ENCODE measurements at places on chromosomes 2 and 18.

DNA sequence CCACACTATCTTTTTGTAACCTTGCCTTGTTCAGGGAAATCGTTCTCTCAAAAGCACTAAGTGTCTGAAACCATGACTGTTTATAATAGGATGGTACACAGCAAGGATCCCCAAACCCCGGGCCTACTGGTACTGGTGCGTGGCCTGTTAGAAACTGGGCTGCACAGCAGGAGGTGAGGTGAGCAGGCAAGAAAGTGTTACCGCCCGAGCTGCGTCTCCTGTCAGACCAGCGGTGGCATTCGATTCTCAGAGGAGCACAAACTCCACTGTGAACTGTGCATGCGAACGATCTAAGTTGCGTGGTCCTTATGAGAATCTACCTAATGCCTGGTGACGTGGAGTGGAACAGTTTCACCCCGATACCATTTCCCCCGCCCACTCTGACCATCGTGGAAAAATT is 81.8 kb upstream of the KCNJ3 start:
- DNase-seq, result no peak

GRCh38 chr2:229118927-229119326 is 152.2 kb downstream of the PID1 start:
- no peak for DNase-seq

DNA sequence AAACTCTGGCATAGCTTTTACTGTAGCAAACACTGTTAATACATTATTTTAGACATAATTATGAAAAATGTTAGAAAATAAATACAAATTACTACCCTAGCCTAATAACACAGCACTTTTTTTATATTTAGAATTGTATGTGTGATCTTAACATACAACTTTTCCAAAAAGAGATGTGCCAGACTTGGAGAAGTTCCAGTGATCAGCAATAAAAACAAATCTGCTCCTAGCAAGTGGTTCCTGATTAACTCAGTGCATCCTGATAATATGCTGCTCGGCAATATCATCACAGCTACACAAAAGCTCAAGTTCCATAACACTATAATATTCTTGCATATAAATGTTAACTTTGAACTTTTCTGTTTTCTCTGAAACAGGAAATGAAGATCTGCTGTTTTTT is 22.4 kb upstream of the PTPRM start:
- no peak for DNase-seq

GRCh38 chr2:143608063-143608423 is 478.8 kb downstream of the ARHGAP15 start:
- DNase-seq, result no peak

- no peak for DNase-seq
These were observed 310.6 kb downstream of the C1D start for GRCh38 chr2:67752199-67752598.

DNA sequence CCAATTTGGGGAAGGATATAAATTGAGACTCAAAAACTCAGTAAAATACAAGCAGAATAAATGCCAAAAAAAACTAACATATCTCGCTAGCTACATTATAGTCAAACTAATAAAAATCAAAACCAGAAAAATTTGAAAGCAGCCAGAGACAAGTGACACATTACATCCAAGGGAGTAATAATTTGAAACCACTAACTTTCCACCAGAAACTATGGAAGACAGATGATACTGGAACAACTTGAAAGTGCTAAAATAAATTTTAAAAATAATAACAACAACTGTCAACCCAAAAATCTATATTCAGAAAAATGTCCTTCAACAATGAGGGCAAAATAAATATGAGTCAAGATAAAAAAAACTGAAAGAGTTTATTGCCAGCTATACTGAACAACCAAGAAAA is 110.7 kb downstream of the EVA1A start:
- DNase-seq, result no peak

- peak; percentile 56 for DNase-seq
These were observed 5.5 kb upstream of the SFT2D3 start for GRCh38 chr2:127695491-127696472.

DNA sequence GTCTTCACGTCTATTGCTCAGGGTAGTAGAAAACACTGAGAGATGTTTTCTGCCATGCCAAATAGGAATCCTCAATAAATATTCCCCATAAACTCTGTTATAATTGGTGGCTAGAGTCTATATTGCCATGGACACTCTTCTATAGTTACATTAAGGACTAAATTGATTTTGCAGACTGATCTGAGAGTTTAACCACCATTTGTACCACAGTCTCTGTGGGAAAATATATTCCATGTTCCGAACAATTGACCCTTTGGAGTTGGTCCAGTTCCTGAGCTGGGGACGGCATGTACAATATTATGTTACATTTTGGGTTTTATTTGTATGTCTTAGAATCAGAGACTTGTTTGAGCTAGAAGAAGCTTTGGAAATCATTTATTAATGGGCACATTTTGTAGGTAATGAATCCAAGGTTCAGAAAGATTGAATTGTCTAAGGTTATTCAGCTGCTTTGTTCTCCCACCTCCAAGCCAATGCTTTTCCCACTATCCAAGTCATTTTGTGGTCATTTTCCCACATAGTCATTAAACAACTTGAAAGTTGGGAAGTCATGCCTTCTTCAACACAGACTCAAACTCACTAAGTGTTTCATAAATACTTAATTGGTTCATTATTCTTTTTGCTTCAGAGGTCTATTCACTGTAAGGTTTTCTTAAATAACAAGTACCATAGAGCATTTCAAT is 5.1 kb upstream of the PPP1CB start:
- peak; percentile 46 for DNase-seq

- DNase-seq, result no peak
These were observed 9.0 kb downstream of the CAPN10 start for GRCh38 chr2:240595381-240596079.

GRCh38 chr18:79922971-79923411 is 28.5 kb downstream of the SLC66A2 start:
- DNase-seq, result no peak

DNA sequence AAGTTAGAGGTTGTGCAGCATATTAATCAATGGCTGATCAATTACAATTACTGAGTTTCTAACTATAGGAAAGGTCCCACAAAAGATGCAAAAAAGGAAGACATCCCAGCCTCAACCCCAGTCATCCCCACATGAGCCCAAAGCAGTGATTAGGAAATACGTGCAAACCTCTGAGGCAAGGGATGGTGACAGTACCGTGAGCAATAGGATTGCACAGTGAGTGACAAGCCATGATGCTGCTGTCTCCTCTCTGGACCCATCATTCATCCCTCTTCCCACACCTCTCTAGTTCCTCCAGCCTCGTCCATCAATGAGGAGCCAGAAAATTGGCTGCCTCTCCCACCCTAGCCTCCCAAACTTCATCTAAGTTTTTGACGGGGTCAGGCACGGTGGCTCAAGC is 4.0 kb upstream of the SLC11A1 start:
- DNase-seq, result no peak

- no peak for DNase-seq
These were observed 115.2 kb upstream of the EML6 start for GRCh38 chr2:54608224-54608623.

- no peak for DNase-seq
These were observed 3.6 kb downstream of the STARD7 start for GRCh38 chr2:96204836-96205624.

DNA sequence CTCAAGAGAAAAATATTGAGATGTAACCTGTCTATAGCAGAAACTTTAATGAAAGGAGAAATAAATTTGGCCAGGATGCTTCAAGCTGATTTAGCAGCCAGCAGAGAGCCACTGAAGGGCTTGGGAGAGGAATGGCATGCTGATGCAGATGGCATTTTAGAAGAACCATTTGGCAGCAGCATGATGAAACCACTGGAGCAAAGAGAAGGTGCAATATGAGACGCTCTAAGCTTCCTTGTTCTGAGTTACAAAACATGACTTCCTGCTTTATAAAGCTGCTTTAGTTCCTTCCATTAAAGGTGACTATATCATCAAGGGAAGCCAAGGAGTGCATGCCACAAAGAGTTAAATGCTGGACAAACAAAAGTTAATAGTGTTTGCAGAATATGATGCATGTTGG is 189.7 kb downstream of the PID1 start:
- no peak for DNase-seq

DNA sequence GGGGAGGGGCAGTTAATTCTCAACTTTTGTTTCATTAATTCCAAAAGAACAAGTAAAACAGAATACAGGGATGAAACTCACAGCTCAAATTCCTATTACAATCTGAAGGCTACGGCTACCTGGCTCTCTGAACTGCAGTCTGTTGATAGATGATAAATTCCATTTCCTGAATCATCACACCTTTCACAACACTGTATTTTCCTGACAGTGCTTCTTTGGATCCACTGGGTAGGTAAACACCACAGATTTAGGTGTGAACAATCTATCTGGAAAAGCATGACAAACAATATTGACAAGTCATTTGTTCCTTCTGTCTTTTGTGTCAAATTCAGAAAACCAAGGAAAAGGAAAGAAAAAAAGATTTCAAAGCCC is 843.2 kb downstream of the LRRTM4 start:
- DNase-seq, result no peak

GRCh38 chr2:232304236-232304635 is 74.3 kb upstream of the ALPP start:
- DNase-seq, result no peak

DNA sequence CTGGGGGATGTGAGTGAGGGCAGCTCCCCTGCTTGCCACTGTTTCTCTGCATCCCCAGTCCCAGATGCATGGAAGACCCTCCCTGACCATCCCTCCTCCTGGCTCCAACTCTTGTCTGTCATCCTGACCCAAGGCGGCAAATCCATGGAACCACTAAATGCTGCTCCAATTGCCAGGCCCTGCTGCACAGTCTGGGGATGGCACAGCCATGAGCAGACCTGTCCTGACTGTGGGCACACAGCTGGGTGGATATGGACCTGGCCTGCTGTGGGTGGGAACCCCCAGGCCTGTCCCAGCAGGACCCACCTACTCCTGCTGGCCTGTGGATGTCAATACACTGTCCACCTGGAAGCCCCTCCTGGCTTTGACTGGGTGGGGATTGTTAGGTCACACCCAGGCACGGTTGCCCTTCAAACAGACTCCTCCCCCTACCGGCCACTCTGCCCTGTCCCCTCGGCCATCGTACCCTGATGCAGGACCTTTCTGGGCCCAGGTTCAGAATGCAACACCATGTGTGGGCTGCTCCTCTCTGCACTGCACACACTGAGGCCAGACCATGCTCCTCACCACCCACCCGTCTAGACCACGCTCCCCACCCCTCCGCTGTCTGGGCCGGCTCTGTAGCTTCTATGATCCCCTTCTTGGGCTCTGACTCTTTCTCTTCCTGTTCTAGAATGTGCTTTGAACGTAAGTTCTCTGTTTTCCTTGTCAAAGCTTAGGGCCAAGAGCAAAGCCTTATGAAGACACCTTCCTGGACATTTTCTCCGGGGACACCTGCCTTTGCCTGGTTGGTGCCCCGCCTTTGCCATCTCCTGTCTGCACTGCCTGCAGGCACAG is 57.9 kb downstream of the INPP5D start:
- no peak for DNase-seq

DNA sequence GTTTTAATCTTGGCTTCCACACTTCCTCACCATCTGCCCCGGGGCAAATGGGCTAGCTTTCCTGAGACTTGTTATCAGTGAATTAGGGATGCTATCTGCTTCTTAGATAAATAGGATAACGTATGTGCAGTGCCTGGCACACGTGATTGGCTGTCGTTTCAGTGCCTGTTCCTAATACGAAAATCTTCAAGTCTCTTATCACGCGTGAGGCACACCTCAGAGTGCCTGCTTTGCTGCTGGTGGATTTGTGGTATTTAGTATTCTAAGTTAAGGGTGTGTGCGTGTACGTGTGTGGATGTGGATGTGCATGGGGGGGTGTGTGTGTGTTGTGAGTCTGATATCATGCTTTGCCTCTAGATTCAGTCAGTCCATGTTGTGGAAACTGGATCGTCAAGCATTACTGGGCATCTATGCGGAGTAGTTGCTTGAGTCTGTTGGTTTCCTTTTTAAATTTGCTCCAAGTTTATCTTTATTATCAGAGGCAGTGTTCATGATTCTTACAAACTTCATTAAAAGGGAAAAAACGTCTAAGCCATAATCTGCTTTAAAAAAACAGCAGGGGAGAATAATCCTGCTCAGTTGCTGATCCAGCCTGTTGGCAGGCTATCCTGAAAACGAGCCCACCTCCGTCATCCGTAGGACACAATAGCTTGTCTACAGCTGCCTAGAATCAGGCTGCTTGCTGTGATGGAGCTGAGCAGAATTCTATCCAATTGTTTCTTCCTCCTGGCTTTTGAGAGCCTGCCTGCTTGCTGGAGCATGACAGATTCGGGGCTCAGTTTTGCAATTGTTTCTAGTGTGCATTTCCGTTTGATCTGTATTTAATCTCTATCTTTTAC is 6.6 kb downstream of the SH3RF3 start:
- DNase-seq, result peak; percentile 68

- no peak for DNase-seq
These were observed 238.7 kb upstream of the SOX11 start for GRCh38 chr2:5453220-5454050.

DNA sequence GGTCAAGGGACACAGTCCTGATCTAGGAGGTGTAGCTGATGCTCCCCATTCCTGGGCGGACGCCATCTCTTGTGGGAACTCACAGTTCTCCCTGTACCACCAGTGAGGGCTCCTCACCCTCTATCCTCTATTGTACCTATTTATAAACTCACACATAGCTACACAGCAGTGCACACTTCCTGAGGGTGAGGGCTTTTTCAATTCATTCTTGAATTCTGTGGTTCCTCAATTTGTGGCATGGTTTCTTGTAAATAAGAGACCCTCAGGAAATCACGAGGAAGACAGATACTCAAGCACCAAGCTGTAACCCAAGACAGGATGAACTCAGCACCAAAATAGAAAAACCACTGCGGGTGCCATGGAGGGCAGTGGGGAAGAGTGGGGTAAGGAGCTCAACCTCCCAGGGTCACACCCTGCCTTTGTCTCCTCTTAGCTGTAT is 245.9 kb upstream of the PXDN start:
- no peak for DNase-seq

DNA sequence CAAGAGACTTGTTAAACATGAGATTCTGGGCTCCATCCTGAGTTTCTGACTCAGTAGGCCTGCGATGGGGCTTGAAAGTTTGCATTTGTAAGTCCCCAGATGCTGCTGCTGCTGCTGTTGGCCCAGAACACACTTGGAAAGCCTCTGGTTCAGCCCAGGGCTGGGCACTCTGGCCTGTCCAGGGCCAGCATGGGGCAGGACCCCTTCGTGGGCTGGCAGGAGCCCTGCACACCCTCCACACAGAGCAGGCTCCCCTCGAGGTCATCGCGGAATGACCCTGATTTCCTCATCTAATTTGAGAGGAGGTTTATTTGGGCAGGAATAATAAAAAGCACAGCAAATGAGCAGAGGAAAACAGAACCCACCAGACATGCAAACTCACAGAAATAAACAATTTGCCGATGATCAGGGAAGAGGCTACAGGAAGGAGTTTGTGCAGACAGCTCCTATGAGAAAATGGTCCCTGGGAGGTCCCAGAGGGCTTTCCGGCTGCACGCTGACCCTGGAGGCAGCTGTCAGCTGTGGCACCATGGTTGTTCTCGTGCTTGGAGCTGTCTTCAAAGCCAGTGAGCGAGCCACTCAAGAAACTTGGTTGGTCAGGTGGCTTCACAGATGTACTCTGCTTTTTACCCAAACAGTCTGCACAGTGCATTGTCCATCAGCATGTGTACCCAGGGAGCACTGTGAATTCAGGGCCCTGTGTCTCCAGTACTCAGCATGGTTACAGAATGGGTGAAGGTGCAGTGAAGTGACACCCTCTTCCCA is 119.3 kb downstream of the GLI2 start:
- peak; percentile 5 for DNase-seq

GRCh38 chr2:168207851-168208250 is 39.5 kb downstream of the STK39 start:
- no peak for DNase-seq

- DNase-seq, result peak; percentile 57
These were observed 784 bp downstream of the CRACDL start for GRCh38 chr2:98935111-98935770.
